Cerebellar nuclear complex (tissue), 1 donor: ENCODE measurements at places on chromosomes 4 and X.

DNA sequence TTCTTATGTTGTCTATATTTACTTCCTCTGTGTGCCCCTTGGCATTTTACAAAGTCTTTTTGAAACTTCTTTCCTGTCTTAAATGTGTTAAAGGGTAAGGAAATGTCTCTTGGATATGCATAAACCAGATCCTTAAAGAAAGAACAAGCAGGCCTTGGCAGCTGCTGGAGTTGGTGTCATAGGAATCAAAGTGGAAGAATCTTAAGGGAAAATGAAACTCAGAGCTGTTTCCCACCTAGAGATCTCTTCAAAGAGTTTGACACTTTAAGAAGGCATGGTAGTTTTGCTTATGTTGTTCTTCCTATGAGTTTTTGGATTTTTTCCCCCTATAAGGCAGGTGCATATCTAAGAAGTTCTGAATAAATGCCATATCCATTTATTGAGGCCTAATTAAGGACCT lies 37.0 kb upstream of the CWH43 start:
- no peak for DNase-seq

- no peak for DNase-seq
These were observed 22.6 kb upstream of the PHF8 start for GRCh38 chrX:54066841-54067240.

DNA sequence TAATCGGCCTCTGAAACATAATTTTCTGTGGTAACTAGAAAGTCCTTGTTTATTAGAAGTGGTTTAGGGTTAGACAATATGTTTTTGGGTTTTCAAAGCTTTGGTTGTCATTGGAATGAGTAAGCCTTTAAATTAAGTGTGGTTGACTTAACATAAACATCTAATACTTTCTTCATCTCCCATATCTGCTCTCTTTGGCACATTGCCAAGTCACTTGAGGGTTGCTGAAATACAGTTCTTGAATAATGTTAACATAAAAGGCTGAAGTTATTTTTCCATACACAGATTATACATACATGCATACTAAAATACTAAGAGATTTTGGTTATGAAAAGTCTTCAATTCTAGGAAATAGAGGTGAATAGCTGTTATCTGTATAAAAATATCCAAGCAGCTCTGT lies 241.7 kb upstream of the BMP3 start:
- no peak for DNase-seq

DNA sequence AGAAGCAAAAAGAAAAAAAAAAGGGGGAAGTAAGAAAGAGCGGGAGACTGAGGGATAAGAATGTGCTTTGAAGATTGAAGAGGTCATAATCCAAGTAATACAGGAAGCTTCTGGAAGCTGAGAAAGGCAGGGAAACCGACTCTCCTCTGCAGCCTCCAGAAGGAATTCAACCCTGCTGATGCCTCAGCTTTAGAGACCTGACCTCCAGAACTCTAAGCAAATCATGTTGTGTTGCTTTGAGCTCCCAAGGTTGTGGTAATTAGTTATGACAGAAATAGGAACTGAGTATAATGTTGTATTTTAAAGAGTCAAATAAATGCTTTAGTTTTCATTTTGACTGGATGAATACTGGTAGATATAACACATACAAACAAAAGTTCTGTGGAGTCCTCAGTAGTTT lies 48.0 kb upstream of the FAT1 start:
- no peak for DNase-seq

DNA sequence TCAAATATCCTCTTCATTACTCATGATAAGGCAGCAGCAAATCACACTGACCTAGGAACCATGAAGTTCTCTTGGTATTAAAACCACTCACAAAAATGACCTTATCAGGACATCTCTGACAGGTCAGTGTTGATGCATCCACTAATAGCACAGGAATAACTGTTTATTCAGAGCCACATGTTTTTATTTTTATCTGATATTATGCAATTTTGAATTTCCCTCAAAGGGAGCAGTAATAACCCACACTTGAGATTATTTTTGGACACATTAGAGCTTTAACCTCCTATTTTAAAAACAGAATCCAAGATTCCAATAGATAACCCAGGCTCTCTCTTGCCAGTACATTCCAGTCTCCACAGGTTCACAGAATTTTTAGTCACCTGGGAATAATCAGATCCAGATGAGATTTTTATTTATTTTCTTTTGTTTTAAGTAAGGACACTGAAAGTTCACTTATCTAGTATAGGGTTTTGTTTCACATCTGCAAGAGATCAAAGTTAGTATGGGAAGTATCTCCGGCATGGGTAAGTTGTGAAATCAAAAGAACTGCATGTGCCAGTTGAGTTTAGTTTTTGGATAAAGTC lies 36.3 kb upstream of the MYOZ2 start:
- DNase-seq, result no peak

GRCh38 chr4:3508542-3508941 lies 23.7 kb downstream of the LRPAP1 start:
- DNase-seq, result no peak
